ENCODE measurements at places on chromosomes 16 and 17.

DNA sequence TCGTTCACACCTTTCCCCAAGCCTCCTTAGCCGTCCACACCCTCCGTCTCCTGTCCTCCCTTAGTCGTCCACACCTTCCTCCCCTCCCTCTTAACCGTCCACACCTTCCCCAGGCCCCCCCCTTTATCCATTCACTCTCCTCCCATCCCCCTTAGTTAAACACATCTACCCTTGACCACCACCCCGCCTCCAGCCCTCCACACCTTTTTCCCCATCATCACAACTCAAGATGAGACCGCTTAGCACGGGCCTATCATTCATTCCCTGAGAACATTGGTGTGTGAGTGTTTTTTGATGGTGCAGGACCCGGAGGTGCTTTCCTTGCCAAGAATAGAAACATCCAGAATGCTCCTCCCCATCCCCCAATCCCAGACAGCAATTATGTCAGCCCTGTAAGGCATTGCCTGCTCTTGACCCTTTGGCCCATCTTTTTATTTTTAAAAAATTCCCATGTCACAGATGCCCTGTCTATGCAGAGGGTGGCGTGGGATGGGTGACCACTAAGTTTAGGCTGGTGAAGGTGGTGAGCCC lies 1.4 kb downstream of the TENT4B start:
- DNase-seq, result no peak

DNA sequence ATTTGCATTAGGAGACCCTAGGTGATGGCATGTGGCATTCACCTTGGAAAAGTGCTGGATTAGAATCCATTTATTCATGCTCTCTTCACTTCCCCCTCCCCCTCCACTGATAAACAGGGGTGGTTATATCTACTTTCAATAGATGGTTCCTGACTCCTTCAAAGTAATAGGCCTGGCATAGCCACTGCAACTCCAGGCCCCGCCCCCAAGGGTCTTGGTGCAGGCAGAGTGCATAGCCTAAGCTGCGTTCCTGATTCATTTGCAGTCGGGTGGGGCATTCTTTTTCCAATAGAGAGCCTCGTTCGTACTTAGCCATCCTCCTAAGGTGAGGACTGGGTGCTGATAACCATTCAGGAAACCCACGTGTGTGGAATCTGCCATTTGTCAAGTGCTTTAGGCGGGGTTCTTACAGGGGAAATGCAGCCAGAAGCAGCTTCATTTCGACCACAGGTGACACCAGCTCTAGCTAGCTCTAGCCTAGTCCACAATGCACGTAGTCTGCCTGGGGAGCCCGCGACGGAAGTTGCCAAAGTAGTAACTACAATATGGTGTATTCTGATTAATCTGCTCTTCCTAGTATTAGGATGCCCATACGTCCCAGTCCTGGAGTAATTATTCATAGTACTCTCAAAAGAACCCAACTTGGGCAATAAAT lies 11.1 kb downstream of the UBE2O start:
- DNase-seq, result no peak

- DNase-seq, result no peak
These were observed 22.4 kb upstream of the DYNLRB2 start for GRCh38 chr16:80518436-80518835.

DNA sequence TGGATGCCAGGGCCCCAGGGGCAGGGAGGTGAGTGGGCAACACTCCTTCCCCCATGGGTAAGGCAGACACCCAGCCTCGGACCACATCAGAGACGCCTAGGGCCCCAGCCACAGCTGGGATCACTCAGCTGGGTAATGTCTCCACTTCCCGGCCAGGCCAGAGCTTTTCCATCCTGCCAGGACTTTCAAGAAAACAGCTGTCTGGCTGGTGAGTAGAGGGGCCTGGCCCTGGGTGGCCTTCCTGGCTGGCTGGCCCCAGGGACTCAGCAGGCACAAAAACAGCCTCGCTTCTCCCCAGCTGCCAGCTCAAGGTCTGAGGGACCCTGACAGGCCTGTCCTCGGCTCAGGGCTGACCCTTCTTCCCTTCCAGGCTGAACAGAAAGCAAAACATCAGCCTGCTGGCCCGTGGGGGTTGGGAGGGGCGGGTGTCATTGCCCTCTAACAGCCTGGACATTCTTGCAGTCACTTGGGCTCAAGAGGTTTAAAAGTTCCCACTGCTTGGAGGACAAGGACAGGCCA lies 45.3 kb upstream of the JPH3 start:
- no peak for DNase-seq

GRCh38 chr17:1511756-1512321 lies 4.6 kb downstream of the INPP5K start:
- no peak for DNase-seq

- no peak for DNase-seq
These were observed 326.6 kb downstream of the PHKB start for GRCh38 chr16:47787696-47788095.

DNA sequence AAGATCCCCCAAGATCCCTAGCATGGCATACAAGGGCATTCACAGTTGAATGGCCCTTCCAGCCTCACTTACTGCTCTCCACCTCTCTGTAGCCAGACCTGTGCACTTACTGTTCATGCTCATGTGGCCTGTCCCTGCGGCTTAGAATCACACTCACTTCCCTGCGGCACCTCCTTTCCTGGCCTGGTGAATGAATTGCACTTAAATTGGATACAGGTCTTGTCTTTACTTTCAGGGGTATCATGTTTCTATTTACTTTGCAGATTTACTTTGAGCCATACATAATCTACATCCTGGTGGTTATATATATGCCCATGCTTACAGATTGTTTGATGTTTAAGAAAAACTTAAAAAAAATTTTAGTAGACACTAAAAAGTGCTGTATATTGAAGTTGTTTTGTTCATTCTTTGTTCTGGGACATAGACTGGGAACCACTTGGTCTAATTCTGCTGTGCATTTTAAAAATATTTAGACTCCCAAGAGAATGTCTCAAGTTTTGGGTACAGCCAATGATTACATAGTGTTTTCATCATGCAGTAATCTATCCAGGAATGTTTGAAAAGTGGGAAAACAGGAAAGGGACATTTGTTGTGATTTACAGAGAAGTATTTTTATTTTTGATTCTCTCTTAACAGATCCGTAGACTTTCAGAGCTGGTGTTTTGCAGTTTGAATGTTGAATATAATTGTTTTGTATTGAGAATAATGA lies 63.9 kb downstream of the NUP88 start:
- DNase-seq, result no peak

DNA sequence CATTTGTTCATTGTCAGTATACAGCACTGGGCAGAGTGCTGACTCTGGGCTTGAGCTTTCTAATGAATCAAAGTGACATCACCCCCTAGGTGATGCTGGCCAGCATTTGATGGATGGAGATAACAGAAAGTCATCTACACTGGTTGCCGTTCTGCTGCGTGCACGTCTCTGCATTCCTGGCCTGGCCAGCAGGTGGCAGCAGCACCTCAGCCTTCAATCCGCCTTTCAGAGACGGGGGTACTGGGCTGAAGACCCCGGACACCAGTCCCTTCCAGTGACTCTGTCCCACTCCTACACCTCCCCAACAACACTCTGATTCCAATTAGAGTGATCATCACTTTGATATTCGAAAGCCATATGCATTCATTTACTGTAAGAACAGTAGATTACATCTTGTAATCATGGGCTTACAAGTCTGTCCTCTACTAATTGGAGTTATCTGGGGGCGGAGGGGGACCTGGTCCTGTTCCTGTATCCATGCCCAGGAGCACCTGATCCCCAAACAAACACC lies 6.0 kb downstream of the CPSF4L start:
- DNase-seq, result peak; percentile 53

DNA sequence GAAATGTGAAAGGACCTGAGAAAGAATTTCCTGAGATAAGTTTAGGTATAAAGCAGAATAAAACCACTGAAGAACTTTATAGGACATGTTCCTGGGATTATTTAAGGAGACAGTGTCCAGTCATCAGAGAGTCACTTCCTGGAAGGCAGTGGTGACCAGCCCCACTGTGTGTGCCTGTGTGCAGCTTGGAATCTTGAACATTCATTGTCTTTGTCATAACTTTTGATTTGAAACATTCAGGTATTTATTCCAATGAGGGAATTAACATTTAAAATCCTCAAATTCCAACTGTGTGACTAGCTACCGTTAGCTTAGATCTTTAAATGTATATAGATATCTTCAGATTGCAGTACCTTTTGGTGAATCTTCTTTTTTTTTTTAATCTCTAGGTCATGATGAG lies 61.7 kb upstream of the MRC2 start:
- DNase-seq, result no peak

DNA sequence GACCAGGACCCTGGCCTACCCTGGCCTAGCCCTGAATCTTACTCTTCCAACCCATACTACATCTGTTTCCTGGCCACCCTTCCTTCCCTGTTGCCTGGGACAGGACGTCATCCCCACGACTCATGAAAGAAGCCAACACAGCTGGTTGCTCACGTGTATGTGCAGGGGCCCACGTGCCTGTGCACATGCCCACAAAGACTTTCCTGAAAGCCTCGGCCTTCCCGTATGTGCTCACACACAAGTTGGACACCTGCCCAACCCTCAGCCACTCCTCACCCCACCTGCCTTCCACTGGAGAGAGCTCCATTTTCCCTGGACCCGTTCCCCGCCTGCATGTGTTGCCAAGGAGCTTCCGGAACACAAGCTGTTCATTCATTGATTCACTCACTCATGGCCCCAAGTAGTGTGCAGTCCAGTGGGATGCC lies 7.0 kb downstream of the PLXDC1 start:
- no peak for DNase-seq

GRCh38 chr17:80260069-80260535 lies 550 bp upstream of the RNF213 start:
- DNase-seq, result peak; percentile 79

GRCh38 chr16:52491216-52491615 lies 55.7 kb downstream of the TOX3 start:
- no peak for DNase-seq

DNA sequence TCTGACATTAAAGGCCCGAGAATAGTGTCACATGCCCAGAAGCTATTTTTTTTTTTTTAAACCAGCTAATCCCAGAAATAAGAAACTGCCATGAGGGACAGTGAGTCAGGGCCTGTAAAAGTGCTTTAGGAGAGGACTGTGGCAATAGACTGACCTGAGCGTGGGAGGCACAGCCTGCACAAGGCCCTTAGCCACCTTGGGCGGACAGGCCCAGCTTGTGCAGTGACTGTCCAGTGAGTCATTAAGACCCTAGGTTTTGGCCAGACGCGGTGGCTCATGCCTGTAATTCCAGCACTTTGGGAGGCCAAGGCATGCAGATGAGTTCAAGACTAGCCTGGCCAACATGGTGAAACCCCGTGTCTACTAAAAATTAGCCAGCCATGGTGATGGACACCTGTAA lies 343.0 kb upstream of the ZFHX3 start:
- no peak for DNase-seq

GRCh38 chr17:29376667-29377270 lies 13.4 kb upstream of the TAOK1 start:
- DNase-seq, result no peak

GRCh38 chr17:73986641-73987177 lies 216.8 kb upstream of the RPL38 start:
- DNase-seq, result no peak

GRCh38 chr17:7323731-7324437 lies 5.3 kb downstream of the NEURL4 start:
- DNase-seq, result peak; percentile 84

- DNase-seq, result no peak
These were observed 23.9 kb upstream of the MEAK7 start for GRCh38 chr16:84528322-84528721.

GRCh38 chr16:56607675-56608042 lies 725 bp upstream of the MT2A start:
- DNase-seq, result no peak

GRCh38 chr16:88678224-88678979 lies 7.9 kb downstream of the SNAI3 start:
- DNase-seq, result no peak

DNA sequence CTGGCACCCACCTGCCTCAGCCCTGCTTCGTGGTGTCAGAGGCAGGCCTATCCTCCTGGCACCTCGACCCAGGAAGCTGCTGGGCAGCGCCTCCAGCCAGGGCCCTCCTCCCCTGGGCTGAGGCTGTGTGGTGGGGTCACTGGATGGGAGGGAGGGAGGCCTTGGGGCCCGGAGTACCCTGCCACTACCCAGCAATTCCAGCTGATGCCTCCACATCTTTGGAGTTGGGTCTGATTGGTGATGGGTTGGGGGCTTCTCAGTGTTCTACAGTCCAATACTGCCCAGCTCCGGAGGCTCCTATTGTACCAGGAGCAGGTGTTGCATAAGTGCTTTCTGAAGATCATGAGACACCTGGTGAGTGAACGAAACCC lies 48.0 kb downstream of the USP22 start:
- DNase-seq, result no peak

GRCh38 chr16:88549671-88550245 lies 20.4 kb upstream of the ZC3H18 start:
- DNase-seq, result no peak

DNA sequence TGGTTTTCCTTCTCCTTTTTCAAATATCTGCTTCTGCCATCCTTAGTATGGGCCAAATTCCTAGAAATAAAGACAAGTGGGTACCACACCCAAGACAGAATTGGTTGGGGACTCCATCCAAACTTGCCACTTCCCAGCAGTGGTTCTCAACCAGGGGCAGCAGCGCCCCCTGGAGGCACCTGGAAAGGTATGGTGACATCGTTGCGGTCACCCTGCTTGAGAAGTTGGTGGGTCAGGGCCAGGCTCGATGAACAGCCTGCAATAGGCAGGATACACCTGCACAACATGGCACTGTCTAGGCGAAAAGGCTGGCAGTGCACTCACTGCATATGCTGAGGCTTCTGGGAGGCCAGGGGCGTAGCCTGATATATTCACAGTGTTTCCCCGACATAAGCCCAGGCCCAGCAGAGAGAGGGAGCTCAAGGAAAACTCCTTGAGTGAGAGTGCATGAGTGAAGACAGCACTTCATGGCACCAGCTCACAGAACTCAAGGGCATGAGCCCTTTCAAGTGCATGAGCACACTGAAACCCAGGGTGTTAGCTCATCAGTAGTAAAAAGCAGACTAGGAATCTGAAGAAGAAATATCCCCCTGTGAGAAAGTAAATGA lies 57.7 kb downstream of the CMC2 start:
- no peak for DNase-seq

DNA sequence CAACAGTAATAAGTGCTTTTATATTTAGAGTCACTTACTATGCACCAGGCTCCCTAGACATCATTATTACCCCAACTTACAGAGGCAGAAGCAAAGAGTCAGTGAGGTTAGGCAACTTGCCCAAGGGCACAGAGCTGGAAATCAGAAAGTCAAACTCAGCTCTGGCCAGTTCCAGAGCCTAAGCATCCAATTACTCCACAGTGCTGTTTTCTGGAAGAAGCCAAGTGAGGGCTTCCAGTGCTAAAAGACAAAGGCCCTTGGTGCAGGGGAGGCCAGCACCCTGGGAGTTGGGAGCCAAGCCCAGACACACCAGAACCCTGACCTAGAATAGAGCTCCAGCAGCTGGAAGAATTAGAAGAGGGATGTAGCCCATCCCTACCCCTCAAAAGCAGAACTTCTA lies 40.2 kb downstream of the C17orf67 start:
- no peak for DNase-seq

DNA sequence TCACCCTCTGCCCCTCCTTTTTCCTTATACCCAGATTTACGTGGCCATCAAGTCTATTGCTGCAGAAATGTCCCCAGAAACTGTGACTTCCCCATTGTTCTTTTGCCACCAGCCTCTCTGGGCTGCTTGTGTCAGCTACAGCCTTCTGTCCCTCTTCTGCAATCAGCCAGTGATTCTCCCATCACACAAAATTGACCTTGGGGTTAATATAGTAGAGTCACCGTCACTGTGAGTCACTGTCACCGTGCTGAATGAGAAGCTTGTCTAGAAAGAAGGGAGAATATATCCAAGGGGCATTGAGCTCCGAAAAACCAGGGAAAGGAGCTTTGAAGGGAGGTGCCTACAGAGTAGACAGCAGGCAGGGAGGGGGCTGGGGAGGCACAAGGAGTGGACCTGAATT lies 290.5 kb downstream of the HAPSTR1 start:
- no peak for DNase-seq

GRCh38 chr16:87740909-87741424 lies 24.8 kb downstream of the KLHDC4 start:
- DNase-seq, result no peak
